Karpas-422 (cell line): ENCODE measurements at places on chromosomes 7 and 10.
A peak's percentile ranks its signal among the peaks of the same experiment; 100 is the strongest.

DNA sequence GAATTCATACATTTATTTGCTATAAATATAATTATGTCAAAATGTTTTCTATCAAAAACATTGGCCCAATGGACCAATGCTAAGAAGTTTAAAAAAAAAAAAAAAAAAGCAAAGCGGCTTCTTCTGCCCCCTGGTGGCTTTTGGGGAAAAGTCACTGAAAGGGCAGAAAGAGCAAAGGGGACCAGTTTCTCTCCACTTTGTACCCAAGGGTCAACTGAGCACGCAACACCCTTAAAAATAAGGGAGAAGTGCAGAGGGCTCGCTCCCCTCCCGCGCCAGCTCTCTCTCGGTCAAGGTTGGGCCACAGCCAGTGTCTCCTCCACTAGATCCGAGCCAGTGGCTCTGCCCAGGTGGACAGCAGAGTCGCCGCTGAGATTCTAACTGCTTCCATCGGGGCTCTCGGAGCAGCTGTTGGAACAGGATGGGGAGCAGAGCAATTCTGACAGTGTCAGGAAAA, 136.4 kb upstream of the FGFR2 start:
- DNase-seq, result peak; percentile 70

- DNase-seq, result no peak
These were observed 127.6 kb downstream of the WDR11 start for GRCh38 chr10:120978589-120979252.

DNA sequence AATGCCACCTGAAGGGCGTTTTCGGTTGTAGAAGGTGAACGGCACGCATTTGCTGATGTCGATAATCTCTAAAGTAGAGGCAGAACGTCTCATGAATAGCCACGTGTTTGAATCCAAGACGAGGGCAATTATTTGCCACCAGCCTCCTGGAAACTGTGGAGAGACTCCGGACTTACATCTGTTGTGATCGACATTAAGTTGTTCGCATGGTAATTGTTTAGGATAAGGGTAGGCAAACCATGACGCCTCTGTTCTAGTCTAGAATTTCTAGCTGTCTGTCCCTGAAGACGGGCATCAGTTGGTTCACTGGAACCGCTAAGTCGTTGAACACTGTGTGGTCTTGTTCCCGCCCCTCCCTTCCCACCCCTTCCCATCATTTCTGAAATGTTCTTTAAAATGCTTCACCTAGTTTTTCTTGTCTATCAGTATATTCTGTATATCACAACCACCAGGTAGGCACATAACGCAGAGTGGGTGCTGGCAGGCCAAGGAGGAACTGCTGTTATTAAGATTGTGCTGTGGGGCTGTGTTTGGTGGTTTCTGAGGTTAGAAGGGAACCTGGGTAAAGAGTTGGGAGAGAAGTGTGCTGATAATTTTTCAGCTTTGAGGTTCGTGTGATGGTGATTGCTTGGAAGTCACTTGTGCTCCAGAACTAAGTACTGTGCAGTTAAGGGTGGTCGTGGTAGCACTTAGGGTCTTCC, 1.2 kb downstream of the UBE3C start:
- peak; percentile 59 for DNase-seq

DNA sequence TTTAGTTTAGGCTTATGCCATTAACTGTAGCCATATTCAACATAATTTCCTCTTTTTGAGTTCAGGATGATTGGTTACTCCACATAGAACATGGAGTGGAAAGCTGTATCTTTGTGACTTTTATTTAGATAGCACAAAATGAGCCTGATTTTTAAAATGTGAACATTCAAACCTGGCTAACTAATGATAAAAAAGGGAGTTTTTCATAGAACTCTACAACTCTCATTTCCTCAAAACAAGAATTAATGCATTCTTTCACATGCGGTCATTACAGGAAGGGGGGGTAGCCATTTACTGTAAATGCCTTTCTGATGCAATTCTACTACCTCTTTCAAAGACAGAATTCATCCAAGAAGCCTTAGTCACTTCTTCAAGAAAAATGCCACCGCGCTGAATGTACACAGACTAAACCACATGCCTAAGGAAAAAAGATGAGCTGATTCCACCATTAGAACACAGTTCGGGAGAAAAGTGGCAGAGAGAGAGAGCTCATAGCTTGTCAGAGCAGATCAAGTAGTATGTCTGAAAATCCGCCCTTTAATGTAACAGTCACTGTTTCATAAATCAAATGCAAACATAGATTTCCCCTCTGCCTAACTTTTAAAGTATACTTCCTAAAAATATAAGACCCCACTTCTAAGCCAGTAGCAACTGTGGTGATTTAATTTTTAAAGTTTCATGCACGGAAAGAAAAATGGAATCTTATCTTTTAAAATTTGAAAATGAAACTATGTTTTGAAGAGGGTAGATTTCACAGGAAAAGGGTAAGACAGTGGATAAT, 226.4 kb upstream of the KLF14 start:
- peak; percentile 86 for DNase-seq

GRCh38 chr10:106410331-106410730, 754.2 kb downstream of the SORCS1 start:
- DNase-seq, result no peak

GRCh38 chr10:70655316-70655715, 17.0 kb upstream of the ADAMTS14 start:
- DNase-seq, result no peak

- no peak for DNase-seq
These were observed 33.2 kb upstream of the PLEKHA1 start for GRCh38 chr10:122341141-122341810.

- DNase-seq, result no peak
These were observed 88.9 kb upstream of the NEBL start for GRCh38 chr10:20986049-20986448.

GRCh38 chr7:103952408-103952807, 37.0 kb downstream of the RELN start:
- no peak for DNase-seq

DNA sequence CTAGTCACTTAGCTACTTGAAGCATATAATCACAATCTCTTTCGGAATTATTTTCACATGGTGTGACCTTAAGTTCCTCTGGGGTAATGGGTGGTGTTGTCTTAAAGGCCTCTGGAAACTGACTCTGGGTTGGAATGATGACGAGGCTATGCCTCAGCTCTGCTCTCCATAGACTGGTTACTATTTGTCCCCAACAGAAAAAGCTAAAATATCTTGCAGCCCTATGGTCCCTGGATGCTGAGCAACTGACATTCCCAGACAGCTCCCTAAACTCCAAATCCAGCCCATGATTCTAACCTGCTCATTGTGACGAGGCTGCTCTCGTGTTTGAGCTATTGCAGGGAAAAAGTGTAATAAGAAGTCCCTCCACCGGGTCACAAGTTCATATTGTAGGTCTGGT, 51.6 kb downstream of the HBP1 start:
- DNase-seq, result no peak

DNA sequence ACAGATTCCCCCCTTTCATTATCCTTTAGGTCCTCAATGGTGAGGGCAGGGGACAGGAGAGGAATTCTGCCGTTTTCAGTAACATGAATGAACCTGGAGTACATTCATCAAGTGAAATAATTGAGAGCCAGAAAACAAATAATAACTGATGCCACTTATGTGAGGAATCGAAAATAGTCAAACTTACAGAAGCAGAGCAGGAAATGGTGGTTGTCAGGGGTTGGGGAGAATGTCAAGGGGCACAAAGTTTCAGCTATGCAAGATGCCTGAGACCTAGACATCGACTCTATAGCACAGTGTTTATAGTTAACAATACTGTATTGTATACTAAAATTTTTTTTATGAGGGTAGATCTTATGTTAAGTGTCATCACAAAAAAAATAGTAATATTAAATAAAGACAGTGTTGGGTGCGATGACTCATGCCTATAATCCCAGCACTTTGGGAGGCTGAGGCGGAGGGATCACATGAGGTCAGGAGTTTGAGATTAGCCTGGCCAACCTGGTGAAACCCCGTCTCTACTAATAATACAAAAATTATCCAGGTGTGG, 1219.8 kb downstream of the GATA3 start:
- DNase-seq, result no peak

DNA sequence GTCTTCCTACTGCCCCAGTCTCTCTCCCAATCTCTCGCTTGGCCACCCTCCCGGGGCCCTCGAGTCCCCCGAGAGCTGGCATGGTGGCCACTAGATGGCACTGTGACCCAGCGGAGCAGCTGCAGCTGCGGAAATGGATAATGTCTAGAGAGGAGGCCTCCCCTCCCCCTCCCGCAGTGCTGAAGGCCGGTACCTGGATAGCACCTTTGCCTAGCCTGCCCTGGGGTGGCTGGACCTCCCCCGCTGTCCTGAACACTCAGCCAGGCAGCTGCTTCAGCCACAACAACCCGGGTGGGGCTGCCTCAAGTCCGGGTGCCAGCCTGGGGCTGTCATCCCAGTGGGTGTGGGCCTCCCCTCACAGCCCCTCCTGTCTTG, 65.2 kb downstream of the GOLGA7B start:
- DNase-seq, result peak; percentile 84

DNA sequence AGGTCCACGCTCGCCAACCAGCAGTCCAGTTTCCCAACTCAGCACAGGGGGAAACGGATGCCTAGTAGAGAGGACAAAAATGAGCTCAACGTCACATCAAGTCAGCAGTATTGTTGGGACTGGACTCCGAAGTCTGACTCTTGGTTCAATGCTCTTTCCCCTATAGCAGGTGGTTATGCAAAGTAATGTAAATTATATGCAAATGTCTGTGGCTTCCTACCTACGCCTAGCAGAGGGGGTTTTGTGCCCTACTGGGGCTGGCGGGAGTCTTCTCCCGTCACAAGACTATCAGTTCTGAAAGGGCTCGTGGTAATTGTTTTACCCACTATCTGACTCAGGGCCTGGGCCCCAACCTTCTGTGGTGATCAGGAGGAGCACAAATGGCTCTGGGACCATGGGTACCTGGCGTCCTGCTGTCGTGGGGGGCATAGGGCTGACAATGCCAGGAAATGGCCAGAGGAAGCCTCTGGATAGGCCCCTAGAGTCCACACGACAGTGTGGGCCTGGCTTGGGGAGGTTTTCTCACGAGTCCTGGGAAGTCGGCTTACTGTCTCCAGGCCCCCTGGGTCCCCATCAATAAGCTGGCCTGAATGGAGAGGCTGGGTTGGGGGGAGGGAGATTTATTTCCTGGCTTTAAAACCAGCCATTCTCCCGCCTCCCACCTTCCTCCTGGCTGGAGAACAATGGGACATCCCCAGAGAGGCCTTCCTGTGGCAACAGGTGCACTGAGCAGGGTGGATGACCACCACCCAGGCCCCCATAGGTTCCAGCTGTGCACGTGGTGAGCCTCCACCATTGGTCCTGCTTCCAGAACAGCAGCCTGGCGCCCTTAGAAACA, 41.8 kb downstream of the UNC5B start:
- no peak for DNase-seq
